ENCODE measurements at places on chromosomes 5 and 9.

- DNase-seq, result no peak
Observed at GRCh38 chr9:33372900-33373299, 29.5 kb downstream of the AQP7 start.

DNA sequence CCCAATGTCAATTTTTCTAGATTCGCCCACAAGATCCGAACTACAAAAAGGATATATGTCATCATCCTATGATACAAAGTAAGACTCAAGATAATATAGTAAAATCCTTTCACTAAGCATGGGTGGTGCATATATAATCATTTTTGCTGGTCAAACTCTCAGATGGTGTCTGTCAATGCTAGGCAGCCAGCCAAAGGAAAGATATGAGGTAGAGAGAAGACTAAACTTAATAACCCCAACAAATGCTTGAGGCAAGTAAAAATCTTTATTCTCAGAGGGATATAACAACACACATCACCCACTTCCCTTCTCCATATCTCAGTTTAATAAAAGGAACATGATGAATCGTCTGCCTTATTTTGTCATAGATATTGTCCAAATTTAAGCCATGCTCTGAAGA lies 841.2 kb upstream of the DMAC1 start:
- DNase-seq, result no peak

DNA sequence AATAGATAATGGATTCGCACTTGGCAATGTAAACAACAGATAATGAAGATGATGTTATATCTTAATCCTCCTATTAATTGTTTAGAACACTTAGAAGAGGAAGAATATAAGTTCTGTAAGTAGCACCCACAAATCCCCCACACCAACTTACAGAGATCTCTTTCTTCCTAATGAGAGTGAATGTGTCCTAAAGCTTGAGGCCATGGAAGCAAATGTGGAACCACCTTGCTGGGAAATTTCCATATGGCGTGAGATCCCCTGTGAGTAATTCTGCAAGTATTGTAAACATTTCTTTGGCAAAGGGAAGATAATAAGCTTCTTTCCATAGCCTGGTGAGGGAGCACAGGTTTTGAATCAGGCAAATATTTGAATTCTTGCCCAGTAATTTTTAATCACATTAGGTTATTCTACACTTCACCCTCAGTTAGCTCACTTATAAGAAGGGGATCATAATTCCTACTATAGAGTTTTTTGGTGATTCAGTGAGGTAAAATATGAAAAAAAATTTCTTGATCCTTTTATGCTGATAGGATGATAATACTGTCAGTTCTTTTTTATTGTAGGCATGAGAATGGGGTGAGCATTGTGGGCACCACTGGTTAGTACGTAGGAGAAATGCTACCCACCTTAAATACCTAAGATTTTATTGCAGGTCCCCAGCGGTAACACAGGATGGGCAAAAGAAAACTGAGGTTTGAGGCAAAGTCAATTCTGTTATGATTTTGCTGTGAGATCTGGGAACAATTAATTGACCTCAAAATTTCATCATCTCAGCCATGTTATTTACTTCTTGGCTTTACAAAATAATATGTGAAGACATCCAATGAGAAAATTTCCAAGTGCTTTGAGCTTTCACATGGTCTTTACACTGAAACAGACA lies 574.8 kb downstream of the PSAT1 start:
- DNase-seq, result peak; percentile 39

GRCh38 chr5:88515881-88516819 lies 247.5 kb upstream of the TMEM161B start:
- no peak for DNase-seq

DNA sequence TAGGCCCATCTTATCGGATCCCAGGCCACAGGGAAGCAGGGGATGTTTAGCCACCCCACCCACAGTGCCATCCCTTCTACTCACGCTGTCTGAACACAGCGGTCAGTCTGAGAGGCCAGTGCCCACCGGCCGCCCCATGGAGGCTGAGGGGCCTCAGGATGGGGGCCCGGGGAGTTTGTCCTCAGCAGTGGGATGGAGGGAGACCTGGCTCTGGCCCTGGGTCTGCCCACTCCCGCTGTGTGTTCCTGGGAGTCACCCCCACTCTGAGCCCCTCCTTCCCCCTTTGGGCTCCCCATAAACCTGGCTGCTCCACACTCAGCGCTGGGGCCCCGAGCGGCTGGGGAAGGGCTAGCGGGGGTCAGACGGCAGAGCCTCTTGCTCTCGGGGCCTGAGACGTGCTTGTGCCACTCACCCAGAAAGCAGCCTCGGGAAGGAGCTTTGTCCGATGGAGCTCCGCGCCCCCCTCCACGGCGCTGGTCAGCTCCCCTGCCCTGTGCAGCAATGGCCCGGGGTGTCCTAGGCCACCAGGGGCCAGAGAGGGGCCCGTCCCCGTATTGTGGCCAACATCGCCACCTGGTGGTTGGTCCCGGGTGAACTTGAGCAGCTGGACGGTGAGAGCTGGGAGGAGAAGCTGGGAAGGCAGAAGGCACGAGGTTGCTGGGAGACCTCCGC lies 10.9 kb upstream of the LAMC3 start:
- no peak for DNase-seq

DNA sequence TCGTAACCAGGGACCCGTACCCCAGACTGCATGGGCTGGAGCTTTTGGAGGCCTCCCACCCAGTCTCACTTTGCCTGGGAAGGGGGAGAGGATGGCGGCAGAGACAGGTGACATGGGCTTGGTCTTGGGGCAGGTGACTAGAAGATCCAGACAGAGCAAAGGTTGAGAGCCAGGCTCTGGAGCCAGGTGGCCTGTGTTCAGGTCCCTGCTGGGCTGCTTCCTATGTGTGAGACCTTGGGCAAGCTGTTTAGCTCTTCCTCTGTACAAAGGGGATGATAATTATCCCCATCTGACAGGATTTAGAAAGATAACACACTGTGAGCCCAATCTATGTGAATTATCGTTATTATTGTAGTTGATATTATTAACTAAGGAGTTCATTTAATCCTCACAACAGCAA lies 16.1 kb upstream of the NDST1 start:
- no peak for DNase-seq

DNA sequence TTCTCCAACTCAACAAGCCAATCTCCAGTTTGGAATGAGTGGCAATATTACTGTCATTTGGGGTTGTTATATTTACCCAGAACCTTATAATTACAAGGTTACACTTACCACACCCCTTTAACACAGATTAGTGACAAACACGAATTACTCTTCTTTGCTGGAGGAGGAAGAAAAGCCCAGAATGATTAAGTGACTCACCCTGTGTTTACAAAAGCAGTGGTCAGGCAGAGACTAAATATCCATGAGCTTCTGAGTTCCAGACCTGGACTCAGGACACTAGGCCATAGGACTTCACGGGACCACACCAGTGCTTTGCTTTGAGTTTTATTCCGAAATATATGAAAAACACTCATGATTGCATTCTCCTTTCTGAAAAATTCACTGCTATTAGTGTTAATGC lies 370.8 kb downstream of the TLE1 start:
- DNase-seq, result no peak

DNA sequence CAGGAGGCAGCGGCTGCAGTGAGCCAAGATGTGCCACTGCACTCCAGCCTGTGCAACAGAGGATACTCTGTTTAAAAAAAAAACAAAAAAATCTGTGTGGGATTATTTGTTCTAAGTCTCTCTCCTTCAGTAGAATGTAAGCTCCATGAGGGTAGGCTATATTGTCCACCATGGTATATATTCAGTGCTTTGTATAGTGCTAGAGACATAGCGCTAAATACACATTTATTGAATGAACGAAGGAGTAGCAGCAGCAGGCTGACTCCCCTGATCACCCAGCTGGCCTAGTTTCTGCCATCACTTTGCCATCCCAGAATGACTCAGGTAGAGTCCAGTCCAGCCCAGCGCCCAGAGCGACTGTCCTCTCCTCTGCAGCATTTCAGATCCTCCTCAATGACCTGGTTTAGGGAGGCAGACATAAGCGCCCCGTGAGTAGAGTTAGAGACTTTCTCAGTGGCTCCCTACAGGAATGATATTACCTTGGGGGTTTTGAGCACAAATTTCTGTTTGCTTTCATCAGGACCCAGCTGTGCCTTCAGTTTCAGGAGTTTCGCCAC lies 716 bp downstream of the HARS1 start:
- DNase-seq, result no peak

DNA sequence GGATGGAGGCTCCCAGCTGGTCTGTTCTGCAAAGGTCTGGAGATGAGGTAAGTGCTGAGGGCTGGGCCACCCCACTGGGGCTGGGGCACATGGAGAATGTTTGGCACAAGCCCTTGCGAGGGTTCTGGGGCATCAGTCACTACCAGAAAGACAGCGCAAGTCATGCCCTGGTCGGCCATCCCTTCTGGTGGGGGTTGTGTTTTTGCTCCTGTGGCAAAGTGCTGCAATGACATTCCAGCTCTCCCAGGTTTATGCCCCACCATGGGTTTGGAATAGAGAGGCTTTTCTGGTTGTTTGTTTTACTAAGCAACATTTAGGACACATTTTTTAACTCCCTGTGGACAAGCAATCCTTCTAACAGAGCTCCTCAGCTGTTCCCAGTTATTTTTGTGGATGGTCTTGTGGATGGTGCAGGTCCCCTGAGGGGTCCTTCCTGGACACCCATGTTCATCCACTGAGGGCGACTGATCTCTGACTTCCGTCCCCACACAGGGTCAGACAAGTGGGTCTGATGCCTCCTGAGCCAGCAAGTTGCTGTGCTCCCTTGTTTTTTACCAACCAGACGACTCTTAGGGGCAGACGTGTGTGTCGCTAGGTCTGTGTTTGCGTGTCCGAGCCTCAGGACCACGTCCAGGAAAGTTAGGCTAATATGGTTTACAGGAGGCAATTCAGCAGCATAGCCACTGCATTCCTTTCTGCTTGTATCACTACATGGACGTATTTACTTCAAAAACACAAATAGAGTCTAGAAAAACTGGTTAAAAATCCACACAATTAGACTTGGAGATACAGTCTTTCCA lies 64.9 kb upstream of the ECM2 start:
- no peak for DNase-seq

GRCh38 chr9:86926145-86926544 lies 21.2 kb downstream of the GAS1 start:
- DNase-seq, result no peak

- no peak for DNase-seq
Observed at GRCh38 chr5:160567031-160567705, 145.5 kb downstream of the PTTG1 start.

DNA sequence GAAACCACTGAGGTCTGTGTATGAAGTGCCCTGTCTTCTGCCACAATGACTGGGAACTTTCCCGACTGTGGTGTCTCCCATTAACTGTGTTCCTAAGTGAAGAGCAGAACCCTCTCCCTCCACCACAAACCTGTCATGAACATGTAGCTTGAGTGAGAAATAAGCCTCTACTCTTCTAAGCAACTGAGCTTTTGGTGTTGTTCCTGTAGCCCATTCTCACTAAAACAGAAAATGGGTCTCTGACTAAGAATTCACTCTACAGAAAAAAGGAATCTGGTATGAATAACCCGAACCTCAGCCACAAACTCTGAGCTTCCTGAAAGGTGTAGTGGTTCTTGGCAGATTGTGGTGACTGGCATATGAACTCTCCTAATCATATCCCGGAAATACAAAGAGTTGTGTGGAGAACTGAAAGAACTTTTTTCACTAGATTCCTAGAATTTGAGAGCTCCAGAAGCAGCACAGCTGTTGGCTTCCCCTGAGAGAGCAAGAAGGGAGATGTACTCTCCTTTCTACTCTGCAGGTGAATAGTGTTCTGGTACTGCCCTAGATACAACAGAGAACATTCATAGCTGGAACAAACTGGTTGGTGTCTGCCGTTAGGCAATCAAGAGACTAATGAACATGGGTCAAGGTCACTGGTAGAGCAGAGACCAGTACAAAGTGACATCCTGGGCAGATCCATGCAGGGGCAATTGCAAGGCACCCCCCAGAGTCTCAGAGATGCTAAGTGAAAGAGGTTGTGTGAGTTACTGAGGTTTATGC lies 283.8 kb downstream of the PDE4D start:
- no peak for DNase-seq

GRCh38 chr5:122478741-122479442 lies 166.9 kb downstream of the SNCAIP start:
- no peak for DNase-seq

DNA sequence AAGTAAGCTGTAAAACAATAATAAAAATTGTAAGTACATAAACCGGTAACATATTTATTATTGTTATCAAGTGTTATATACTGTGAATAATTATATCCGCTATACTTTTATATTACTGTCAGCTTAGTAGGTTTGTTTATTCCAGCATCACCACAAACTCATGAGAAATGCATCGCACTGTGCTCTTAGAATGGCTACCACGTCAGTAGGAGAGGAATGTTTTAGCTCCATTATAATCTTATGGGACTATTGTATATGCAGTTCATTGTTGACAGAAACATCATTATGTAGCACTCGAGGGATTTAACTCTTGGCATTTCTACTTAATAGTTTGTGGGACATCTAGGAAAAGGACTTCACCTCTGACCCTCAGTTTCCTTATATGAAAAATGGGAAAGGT lies 16.4 kb downstream of the SLC12A2 start:
- no peak for DNase-seq

DNA sequence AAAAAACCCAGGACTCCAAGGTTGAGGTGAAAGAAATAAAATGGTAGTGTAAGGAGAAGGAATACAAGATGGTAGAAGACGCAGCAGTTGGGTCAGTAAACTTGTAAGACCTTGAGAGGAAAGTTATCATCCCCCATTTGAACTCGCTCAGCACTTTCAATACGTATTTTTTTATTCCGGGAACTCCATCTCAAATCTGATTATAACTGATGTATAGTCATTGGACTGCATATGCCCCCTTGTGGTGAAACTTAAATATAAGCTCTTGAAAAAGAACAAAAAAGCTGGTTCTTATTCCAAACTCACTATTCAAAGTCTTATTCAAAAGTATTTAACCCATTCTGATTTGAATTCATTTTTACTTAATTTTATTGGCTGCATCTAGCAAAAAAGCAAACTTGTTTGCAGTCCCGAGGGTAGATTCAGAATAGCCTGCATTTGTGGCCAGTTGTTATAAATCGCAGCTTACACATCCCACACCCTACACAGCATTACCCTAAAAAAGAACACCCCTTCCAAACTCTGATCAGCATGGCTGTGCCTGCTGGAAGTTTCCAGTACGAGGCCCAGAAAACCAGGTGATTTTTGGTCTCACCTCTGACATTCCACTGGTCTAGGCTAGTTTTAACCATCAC lies 118.0 kb downstream of the ESM1 start:
- DNase-seq, result no peak

DNA sequence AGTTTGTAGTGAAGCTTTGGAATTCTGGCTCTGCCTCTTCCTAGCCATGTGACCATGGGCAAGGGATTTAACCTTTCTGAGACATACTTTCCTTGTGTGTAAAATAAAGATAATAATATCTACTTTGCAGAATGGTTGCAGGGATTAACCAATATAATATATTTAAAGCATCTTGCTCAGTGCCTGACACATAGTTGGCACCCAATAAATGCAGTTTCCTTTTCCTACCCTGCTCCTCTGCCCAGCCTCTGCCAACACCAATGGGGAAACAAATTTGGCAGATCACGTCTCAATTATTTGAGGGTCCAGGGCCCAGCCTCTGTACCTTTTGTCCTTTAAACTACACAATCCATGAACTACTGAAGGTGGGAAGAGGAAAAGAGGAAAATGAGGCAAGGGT lies 91.1 kb downstream of the NRG2 start:
- no peak for DNase-seq

GRCh38 chr9:118088090-118088489 lies 383.9 kb downstream of the TLR4 start:
- DNase-seq, result no peak

GRCh38 chr5:13625616-13626198 lies 318.8 kb downstream of the DNAH5 start:
- DNase-seq, result no peak
